ENCODE measurements at places on chromosomes 5 and 9.

DNA sequence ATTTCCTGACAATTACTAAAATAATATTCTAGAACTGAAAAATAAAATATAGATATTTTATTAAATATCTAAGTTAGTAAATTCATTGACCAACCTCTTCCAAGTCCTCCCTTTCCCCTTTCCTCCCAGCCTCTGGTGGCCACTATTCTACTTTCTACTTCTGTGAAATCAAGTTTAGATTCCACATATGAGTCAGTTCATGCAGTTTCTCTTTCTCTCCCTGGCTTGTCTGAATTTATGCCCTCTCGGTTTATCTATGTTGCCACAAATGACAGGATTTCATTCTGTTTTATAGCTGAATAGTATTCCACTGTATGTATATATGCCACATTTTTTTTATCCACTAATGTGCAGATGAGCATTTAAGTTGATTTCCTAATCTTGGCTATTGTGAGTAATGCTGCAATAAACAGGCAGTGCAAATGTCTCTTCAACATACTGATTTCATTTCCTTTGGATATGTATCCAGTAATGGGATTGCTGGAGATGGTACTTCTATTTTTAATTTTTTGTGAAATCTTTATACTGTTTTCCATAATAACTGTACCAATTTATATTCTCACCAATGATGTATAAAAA lies 52.3 kb downstream of the WDR36 start:
- DNase-seq, result no peak

DNA sequence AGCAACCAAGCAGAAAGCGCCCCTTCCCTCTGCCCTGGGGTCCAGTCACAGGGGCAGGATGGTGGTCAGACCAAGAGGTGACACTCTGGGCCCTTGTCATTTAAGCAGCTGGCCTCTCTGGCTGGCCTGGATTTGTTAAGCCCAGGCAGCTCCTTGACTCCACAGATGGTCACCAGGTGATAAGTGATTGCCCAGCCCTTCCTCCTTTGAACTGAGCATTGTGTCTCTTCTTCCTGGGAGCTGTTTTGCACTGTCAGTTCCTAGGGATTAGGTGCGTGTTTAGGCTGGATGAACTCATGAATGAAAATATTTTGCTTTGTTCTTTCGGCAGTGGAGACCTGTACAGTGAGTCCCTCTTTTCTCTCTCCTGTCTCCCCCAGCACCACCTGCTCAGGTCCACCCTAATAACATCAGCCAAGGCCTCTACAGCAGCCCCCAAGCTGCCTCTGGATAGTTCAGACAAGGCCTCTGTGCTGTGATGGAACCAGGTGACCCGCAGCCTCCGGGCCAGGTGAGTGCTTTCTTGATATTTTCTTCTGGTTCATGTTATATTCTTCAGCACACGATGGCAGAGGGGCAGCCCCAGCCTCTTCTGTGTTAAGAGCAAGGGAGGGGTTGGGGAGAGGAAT lies 139.7 kb upstream of the PITX1 start:
- DNase-seq, result no peak

GRCh38 chr5:104494083-104494482 lies 931.5 kb upstream of the NUDT12 start:
- DNase-seq, result no peak

DNA sequence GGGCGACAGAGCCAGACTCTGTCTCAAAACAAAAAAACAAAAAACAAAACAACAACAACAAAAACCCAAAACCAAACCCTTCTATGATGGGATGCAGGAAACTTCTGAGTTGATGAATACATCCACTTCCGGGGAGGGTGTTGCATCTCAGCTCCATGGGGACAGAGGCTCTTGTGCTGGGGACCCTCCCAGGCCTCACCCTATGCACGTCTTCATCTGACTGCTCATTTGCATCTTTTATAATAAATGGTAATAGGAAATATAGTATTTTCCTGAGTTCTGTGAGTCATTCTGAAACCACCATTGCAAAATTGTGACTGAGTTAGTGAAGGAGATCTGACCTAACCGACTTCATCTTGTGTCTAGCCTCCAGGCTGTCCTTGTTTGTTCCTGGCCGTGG lies 109.5 kb upstream of the SLC28A3 start:
- DNase-seq, result no peak

DNA sequence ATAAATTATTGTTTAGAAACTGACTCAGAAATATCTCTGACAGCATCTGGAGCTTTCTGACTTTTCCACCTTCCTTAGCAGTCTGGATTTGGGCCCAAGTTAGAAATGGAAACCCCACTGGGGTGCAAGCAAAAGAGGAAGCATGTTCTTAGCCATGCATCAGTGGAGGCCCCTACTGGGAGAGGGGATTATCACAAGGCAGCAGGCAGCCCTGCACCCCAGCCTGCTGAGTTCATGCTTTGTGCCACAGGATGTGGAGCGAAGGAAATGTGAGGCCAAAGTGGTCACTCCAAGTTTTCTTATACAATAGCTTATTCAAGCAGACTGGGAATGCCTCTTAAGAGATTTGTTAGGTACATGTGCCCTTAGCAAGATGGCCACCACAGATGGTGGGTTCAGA lies 146.5 kb upstream of the TLX3 start:
- no peak for DNase-seq

GRCh38 chr5:78521455-78521854 lies 127.1 kb downstream of the LHFPL2 start:
- DNase-seq, result no peak

- DNase-seq, result no peak
These were observed 25.4 kb downstream of the HMHB1 start for GRCh38 chr5:143837306-143837848.

- no peak for DNase-seq
These were observed 286.6 kb upstream of the DAP start for GRCh38 chr5:11047625-11048024.

- DNase-seq, result no peak
These were observed 85.6 kb downstream of the SMIM15 start for GRCh38 chr5:61076626-61077025.

GRCh38 chr5:117333011-117333410 lies 758.4 kb upstream of the SEMA6A start:
- DNase-seq, result no peak

- DNase-seq, result no peak
These were observed 12.5 kb downstream of the RAB24 start for GRCh38 chr5:177290816-177291596.

DNA sequence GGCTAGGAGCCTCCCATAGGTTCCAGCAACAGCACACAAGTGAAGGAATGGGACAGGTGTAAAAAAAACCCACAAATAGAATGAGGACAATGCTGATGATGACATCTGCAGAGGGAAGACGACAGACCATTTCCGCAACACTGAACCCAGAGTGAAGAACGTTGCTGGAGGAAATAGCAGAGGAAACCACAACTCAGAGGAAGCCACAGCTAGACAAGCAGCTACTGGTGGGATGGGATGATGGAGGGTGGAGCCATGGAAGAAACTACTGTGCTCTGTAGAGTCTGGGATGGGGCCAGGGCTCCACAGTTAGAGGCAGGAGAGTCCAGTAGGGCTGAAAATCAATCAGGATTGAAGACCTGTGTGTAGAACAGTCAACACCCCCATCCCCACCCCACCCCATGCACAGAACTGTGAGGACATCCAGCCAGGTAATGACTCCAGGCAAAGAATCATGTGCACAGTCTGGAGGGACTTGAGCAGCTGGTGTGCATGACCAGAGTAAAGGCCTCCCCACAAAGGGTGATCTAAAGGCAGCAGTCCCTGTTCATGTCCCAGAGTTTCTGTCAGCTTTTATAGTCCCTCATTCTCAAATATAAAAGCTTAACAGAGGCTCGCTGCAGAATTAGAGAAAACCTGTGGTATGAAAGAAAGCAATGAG lies 65.2 kb upstream of the SPIN1 start:
- DNase-seq, result no peak

DNA sequence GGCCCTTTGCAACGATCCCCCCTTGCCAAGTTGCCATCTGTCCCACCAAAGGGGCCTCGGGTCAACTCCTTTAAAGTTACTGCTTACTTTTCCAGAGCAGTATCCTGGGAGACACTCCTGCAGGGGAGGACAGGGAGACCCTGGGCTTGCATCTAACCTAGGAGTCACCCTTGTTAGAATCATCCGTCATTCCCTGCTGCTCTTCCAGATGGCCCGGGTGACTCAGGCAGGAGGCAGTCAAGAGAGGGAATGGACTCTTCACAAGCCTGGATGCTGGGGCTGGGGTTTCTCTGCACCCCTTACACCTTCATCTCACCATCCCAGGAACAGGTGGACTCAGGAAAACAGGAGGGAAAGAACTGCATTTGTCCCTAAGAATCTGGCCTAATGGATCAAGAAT lies 175.6 kb downstream of the GABBR2 start:
- DNase-seq, result no peak

GRCh38 chr9:121650217-121651007 lies 1.0 kb upstream of the DAB2IP start:
- DNase-seq, result no peak

- DNase-seq, result no peak
These were observed 6.4 kb upstream of the MSX2 start for GRCh38 chr5:174717826-174718455.

- no peak for DNase-seq
These were observed 38.7 kb downstream of the FTMT start for GRCh38 chr5:121890297-121890858.

All from esophagus squamous epithelium (tissue), 5 donors.